Breast epithelium (tissue), 4 donors: ENCODE measurements at places on chromosomes 6 and 20. TPM values are rescaled to one million over a fixed set of nuclear protein-coding genes. Genes with fewer than 3 reads are reported as not detected.

DNA sequence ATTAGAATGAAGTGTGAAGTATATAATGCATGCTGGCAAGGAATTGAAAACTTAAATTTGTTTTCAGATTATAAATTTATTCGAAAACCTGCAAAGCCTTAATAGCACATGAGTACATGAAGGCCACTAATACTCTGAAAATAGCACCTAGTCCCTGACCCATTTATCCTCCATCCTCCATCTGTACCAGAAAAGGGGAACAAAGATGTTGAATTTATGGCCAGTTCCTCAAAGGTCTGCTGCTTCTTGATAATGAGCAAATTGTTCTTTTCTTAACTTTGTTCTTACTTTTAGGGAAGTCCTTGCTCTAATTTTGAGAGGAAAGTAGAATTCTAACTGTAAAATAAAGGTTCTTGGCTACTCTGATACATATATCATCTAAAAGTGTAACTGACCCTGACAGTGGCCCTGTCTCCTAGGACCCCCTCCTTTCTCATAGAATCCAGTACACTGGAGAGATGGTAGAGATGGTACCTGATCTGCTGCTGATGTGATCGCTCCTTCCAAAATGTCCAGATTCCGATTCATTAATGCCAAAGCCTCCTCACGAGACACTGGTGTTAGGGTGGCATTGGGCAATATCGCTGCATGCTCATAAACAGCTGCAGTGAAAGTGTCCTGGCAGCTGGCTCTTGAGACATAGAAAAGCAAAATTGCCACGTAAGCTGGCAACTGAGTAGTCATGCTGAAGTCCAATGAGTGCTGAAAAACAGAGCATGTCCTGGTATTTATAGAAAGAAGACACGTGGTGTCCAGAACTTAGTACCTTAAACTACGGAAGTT lies at the start of gene VNN1:
Gene VNN1, minus strand, starts transcription at position 704 of the 783 bp plus-strand sequence. Its CDS starts 20 bp downstream, at position 684.
- DNase-seq: no peak

DNA sequence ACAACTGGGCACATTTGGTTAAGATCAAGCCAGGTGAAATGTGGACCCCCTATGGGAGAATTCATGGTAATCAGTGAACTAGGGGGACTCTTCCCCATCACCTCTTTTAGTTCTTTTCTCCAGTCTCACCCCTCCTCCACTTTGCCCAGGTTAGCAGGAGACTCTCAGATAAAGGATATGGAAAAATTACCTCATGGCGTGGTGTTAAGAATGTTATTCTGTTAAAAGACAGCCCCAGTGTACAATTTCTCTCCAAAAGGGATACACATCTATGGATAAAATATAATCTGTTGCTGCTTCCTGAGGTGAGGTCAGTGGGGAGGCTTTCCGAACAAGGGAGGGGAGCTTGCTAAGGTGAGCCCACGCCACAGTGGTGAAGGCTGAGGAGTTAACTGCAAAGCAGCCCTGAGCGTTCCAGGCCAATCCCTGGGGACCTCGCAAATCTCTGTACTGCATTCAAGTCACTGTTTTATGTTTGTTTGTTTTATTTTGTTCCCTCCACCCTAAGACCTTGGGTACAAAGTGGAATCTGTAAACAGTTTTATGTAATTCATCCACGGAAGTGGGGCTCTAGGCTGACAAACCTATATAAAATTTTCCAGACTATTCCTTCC lies 52.0 kb downstream of the ADGRF1 start:
- DNase-seq: no peak

DNA sequence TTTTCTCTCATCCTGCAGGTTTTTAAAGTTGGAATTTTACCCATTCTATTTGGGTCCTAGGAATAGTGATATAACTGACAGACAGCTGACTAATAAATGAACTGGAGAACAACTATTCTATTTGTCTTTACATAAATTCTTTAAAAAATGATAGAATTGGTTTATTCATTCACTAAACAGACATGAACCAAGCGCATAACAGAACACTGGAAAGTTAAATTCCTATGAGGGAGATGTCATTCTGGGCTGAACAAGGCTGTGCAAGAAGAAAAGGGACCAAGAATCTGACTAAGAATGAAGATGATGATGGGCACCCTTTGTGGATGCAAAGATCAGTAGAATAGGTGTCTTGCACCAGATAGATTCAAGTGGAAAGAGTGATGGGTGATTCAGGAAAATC lies 256.3 kb upstream of the SASH1 start:
- no peak for DNase-seq

DNA sequence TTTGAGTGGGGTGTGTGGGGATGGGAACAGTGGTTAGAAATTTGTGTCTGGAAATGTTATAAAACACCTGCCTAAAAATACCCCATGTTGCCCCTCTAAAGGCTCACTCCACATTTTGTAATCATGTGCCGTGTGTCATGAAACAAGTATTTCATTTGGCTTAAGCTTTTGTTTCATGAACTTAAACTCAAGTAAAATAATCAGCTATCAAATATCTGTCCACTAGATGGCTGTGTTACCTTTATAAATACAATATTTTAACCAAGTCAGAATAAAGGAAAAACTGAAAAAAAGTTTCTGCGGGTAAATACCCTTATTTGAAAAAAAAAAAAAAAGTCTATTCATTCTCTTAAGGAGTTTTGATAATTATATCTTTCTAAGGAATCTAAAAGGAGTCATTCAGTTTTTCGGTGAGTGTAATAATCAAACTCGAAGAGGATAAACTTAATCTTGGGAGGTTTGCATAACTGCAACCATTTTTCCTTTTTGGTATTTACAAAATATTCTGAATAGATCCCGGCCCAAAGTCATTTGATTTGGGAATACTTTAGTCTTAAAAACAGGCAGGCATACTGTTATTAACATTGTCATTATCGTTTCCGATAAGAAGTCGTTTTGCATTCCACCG lies 29.9 kb upstream of the MTRF1L start:
- DNase-seq: no peak

DNA sequence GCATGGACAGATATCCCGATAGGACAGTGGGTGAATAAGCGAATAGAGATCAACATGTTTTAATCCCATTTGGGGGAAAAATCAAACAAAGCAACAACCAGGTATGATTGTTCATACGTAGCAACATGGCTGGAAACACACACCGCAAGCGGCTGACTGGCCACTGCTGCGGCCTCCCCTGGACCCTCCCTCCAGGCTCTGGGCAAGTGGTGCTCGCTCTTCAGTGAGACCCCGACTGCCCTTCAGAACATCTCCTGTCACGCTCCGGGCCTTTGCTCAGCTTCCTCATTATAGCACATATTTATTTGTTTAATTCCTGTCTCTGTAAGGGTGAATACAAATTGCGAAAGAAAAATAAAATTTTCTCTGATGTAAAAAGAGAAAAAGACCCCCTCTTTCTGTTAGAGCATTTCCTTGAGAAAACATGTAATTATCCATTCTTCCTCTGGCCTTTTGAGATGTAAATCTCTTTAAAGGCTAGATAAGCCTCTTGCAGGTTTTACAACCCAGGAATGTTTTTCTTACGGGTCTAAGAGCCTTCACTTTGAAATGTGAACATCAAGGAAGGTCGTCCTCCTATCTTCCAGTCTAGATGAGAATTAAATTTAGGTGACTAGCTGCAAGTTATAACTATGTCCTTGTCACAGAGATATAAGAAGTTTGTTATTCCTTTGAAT lies 11.0 kb upstream of the FAM210B start:
- no peak for DNase-seq

DNA sequence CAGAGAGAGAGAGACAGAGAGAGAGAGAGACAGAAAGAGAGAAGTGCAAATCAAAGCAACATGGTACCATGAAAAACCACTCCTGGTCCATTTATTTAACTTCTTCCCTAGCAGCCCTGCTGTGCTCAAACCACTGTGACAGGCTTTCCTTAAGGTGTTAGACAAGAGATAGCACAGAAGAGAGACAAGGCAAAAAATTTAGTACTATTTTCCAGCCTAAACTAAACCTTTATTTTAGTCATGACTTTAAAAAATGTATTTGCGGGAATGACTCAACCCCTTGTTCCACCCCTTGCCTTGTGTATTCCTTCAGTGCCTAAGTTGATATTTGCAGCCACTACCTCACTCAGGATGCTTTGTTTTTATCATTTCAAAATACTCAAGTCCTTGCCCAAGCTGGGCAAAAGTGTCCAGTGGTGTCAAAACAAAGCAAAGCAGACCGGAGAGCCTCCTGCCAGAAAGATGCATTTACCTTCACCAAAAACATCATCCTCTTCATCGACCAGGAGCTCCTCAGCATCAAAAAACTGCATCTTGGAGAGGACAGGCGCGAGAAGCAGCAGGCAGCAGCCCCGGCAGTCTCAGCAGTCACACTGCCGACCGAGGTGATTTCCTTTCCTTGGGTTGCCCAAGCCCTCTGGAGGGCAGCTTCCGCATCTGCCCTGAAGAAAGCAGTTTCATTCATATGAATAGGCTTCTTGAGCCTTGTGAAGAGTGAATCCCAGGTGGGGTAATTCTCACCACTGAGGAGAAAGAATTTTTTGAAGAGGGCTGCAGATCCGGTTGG lies at the start of gene RIPOR2:
Gene RIPOR2, minus strand, starts transcription at position 595 of the 787 bp plus-strand sequence. Its CDS starts 62 bp downstream, at position 533.
- no peak for DNase-seq

DNA sequence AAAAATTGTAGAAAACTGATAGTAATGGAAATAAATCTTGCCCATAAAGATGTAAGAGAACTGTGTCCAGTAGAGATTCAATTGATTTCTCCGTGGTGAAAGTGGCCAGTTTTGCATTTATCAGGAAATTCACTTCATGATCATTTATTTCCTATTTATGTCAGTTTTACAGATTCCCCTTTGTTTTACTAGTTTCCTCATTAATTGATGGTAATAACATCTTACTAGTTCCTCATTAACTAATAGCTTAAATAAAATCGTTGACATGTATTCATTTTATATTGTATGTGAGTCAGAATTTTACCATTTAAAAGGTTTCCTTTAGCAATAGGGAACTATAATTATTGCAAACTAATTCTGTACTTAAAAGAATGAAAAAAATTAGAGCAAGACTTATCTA lies 99.8 kb upstream of the ADGRF1 start:
- DNase-seq: no peak

The CAPN11 gene
- 1.1 TPM for total RNA-seq

The RNF144B gene
- total RNA-seq: 37.0 TPM

The OR12D3 gene
- not detected for total RNA-seq

The DSN1 gene
- total RNA-seq: 13.1 TPM
